ENCODE measurements at places on chromosomes 1 and 21. TPM values are rescaled to one million over a fixed set of nuclear protein-coding genes. Genes with fewer than 3 reads are reported as not detected.

Gene HSD11B1
- 5.7 TPM for total RNA-seq

Gene SSR2
- total RNA-seq, result 217 TPM

Gene CFAP107
- not detected for total RNA-seq

Gene AMPD1
- not detected for total RNA-seq

Gene HHIPL2
- 2.0 TPM for total RNA-seq

Gene FTCD
- 1.3 TPM for total RNA-seq

Gene NR1I3
- total RNA-seq, result not detected

Gene GBP2
- total RNA-seq, result 67.8 TPM

Gene ATP6V0B
- 138 TPM for total RNA-seq

Gene TSPAN2
- 12.1 TPM for total RNA-seq

Gene RAB25
- total RNA-seq, result 103 TPM

Gene BRDT
- total RNA-seq, result not detected

Gene DNM3
- 2.8 TPM for total RNA-seq

Gene FCMR
- total RNA-seq, result 8.0 TPM

Gene LGALS8
- total RNA-seq, result 62.2 TPM

Gene OR6P1
- not detected for total RNA-seq

Gene RGS8
- 0.03 TPM for total RNA-seq

Gene WNT9A
- total RNA-seq, result 2.2 TPM

Gene B3GALNT2
- total RNA-seq, result 30.3 TPM

Gene TEX38
- total RNA-seq, result 0.35 TPM

Gene IVNS1ABP
- 85.7 TPM for total RNA-seq

Gene TOR1AIP2
- 99.8 TPM for total RNA-seq

Gene RC3H1
- 35.0 TPM for total RNA-seq

Gene PPIAL4G
- 0.09 TPM for total RNA-seq

Gene AIRE
- total RNA-seq, result 0.17 TPM

Gene MSH4
- 0.32 TPM for total RNA-seq

Gene ACBD6
- total RNA-seq, result 27.1 TPM

Gene RIPPLY3
- total RNA-seq, result 0.20 TPM

Gene GGPS1
- 34.5 TPM for total RNA-seq

Gene CYP4A11
- 14.2 TPM for total RNA-seq
